ENCODE measurements at places on chromosomes 7 and 10. TPM values are rescaled to one million over a fixed set of nuclear protein-coding genes. Genes with fewer than 3 reads are reported as not detected.
A peak's percentile ranks its signal among the peaks of the same experiment; 100 is the strongest.

Gene PODXL
- 60.7 TPM for total RNA-seq

Gene ACTR3C
- 15.2 TPM for total RNA-seq

Gene MGAM2
- total RNA-seq, result 0.83 TPM

Gene SPDYE2
- total RNA-seq, result not detected

Gene NAT16
- 1.3 TPM for total RNA-seq

Gene SPDYE11
- not detected for total RNA-seq

Gene CRYGN
- 1.7 TPM for total RNA-seq

Gene MAGI2
- 210 TPM for total RNA-seq

Gene BEND7
- 19.2 TPM for total RNA-seq

GRCh38 chr10:122127943-122128342, 139.0 kb downstream of the TACC2 start:
- DNase-seq, result no peak

DNA sequence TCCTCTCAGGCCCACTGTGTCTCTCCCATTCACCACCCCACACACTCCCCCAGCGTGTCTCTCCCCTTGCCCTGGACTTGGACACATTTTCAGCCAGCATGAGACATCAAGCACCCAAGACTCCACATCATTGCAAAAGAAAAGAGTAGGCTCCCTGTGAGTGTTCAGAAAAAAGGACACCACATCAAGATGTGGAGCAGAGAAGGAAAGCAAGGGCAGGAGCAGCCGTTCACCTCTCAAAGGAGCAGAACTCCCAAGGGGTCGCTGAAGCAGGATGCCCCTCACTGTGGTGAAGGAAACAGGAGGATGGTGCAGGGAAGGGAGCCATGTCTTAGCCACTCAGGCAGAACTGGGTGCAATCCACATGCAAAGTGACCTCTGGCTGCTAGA, 89.9 kb upstream of the MACROH2A2 start:
- DNase-seq, result no peak

- no peak for DNase-seq
Measured at GRCh38 chr10:30432622-30433305, 1.2 kb upstream of the MAP3K8 start.

GRCh38 chr7:47719675-47720074, 137.8 kb upstream of the TNS3 start:
- DNase-seq, result no peak

DNA sequence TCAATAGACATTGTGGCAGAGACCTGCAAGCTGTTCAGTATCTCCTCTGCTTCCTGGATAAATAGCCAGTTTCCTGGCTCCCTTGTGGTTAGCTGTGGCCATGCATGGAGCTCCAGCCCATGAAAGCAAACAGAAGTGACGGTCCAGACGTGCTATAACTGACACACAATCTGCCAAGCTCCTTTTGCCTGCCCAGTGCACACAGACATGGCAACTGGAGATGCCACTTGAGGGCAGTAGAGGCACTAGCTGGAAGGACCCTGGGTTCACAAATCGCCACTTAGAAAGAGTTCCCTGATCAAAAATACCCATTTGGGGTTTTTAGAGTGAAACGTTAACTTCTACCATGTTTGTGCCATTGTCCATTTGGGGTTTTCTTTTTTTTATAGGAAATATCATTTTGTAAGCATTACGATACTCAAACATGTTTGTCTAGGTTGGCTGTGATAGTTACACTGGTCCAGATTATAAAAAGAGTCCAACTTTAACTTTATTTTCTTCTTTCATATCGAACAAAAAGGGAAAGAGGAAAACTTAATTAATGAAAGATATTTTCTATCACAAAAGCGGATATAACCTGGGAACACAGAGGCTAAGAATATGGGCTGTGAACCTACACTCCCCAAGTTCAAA, 31.3 kb downstream of the KIN start:
- DNase-seq, result no peak

GRCh38 chr10:72291019-72291532, 17.4 kb downstream of the DDIT4 start:
- DNase-seq, result no peak

DNA sequence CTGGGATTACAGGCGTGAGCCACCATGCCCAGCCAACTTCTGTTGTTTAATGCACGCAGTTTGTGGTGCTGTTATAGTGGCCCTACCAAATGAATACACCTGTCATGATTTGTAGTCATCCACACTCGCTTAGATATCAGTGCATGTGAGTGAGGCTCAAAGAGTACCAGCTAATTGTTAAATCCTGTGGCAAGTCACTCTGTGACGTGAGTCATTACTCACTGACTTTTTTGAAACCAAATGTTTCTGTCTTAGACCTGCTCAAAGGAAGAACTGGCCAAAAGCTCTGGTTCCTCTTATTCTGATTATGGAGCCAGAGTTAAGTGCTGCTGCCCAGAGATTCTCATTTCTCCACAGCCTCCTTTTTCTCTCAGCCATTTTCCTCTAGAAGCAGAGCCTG, 109.4 kb downstream of the PRKAG2 start:
- DNase-seq, result no peak

DNA sequence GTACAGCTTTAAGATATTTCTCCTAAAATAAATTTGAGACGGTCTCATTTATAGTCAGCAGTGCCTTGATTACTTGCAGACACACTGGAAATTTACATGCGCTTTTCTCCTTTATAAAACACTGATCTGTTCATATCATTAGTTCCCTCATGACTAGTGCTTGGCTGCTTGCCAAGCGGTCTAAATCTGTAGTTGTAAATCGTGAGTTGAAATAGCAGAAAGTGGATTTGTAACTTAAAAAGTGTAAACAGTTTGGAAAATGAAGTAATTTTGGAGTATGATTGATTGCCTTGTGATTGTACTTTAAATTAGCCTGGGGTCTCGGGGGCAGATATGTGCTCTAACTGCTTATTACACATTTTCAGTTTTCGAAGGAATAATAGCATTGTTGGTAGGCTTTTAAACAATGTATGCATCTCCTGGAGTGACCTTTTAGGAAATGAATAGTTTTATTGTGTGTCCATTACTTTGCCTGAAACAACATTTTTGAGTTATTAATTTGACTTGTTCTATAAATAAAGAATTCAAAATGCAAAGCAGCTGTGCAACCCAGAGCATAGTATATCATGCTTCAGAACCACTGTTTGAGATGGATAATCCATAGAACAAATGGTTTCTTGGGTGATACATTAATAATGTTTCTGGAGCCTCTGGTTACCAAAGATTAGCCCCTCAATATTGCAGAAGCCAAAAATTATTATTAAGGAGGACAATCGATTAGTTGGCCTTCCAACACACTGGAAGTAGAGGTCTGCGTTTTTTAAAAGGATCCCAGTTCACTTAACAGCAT, 73.3 kb downstream of the ARID5B start:
- no peak for DNase-seq

- peak; percentile 62 for DNase-seq
Measured at GRCh38 chr7:34208878-34209621, 303.7 kb downstream of the BMPER start.

GRCh38 chr10:36224431-36224985, 582.4 kb upstream of the FZD8 start:
- no peak for DNase-seq

DNA sequence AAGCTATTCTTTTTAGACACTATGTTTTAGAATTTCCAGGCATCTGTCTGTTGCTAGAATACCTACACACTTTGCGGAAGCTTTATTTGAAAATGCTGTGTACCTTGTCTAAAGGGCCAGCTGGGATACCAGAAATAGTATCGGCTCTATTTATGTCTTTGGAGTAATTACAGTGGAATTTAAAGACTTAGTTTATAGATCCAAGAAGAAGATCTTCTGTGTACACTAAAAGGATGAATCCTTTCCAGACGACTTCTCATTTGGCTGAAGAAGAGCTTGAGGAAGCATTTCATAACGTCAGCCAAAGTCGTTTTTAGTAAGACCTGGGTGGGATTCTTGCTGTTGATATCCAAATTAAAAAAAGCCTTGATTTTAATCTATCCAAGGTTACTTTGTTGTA, 365.9 kb downstream of the INHBA start:
- no peak for DNase-seq

DNA sequence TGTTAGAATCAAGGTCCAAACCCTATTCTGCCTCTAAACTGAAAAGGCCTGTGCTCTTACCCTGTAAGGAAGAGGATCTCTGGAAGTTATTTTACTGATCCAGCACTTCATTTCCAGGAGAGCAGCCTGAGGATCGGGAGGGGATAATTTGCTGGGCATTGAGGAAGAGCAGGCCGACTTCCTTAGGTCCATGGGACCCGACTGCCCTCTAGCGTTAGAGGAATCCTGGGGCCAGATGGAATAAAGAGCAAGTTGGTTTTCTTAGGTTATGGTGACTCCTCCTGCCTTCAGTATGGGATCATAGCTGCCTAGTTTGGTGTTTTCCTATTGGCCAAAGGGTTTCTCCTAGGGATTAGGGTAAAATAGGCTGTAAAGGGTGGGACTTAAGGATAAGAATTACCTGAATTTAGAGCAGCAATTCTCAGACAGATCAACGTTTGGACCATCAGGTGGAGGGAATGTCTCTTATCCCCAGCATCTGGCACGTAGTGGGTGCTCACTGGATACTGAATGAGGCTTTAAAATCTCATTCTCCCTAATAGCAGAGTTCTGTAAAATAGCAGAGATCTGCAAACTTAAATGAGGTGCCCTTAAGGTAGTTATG, 40.0 kb upstream of the SORBS1 start:
- DNase-seq, result peak; percentile 69

GRCh38 chr10:29119374-29119773, 169.5 kb upstream of the LYZL1 start:
- no peak for DNase-seq

GRCh38 chr7:91112902-91113341, 151.3 kb upstream of the FZD1 start:
- DNase-seq, result no peak

GRCh38 chr10:100810091-100810834, 64.9 kb downstream of the PAX2 start:
- no peak for DNase-seq

DNA sequence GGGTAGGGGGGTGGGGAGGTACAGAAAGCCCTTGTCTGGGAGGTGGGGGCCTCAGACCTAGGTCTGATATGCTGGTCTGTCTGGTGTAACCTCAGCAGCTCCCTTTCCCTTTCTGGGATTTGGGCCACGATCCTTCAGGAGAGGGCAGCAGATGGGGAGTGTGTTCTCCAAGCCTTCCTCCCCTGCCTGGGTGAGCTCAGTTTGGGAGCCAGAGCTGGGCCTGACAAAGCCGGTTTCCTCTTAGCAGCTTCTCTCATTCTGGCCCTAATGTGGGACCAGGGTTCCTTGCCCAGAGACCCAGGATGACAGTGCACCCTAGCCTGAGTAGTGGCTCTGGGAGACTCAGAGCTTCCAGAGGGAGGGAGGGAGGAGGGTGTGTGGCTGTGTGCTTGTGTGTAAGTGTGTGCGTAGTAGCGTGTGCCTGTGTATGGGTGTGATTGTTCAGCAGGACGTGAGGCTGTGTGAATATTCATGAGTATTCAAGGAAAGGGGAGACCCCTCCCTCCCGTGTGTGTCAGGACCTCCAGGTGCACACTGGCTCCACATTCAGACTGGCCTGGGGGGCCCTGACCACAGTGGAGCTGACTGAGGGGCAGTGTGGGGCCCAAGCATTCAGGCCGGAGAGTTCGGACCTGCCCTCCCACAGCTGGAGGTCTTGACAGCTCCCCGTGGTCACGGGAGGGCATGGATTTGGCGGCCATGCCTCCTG, 96.5 kb downstream of the ZMIZ1 start:
- no peak for DNase-seq

- no peak for DNase-seq
Measured at GRCh38 chr7:51789489-51789888, 472.9 kb upstream of the COBL start.

- DNase-seq, result no peak
Measured at GRCh38 chr7:122984021-122984420, 11.5 kb downstream of the TAS2R16 start.

- no peak for DNase-seq
Measured at GRCh38 chr10:49598986-49599385, 11.1 kb upstream of the SLC18A3 start.

DNA sequence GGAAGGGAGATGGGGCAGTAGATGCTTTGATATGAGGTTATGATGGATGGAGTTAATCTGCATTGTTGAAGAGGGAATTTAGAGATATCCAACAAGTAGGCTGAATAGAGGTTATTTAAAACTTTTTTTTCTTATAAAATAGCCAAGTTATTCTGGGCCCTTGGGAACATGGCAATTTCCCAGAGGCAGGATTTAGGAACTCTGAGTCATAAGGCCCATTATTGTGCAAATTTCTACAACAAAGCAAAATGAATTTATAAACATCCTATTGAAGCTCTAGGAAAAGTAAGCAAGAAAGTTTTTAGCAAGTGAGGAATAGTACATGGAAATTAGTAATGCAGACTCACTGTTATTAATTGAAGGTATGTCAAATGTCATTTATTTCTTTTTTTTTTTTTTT, 160.9 kb upstream of the NPY start:
- DNase-seq, result no peak

GRCh38 chr10:77553966-77554365, 83.6 kb downstream of the KCNMA1 start:
- no peak for DNase-seq

DNA sequence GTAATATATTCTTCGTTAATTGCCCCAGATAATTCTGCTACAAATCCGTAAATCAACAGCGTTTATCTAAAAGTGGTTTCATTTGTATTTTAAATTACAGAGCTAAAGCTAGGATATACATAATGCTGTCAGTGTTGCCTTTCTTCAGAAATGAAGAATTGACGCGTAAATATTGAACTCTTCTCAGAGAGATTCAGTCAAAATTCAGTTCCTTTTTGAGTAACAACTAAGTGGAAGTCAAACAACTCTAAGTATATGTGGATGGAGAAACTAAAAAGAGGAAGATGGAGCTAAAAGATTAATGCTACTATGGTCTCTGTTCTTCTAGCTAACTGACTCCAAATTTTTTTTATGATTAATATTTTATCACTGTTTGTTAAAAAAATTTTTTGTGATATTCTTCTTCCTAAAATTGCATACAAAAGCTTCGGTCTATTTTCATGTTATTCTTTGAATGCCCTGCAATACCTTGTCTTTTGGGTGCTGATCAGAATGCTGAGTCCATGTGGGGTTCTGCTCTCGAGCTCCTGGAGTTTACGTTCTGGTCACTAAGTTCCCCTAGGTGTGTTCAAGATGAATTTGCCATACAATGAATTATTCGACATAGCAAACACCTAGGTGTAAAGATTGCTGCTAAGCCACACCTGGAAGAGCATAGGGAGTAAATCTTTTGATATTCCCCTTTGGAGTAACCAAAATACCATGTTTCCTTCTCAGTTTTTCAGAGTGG, 20.7 kb downstream of the MDFIC start:
- DNase-seq, result no peak

DNA sequence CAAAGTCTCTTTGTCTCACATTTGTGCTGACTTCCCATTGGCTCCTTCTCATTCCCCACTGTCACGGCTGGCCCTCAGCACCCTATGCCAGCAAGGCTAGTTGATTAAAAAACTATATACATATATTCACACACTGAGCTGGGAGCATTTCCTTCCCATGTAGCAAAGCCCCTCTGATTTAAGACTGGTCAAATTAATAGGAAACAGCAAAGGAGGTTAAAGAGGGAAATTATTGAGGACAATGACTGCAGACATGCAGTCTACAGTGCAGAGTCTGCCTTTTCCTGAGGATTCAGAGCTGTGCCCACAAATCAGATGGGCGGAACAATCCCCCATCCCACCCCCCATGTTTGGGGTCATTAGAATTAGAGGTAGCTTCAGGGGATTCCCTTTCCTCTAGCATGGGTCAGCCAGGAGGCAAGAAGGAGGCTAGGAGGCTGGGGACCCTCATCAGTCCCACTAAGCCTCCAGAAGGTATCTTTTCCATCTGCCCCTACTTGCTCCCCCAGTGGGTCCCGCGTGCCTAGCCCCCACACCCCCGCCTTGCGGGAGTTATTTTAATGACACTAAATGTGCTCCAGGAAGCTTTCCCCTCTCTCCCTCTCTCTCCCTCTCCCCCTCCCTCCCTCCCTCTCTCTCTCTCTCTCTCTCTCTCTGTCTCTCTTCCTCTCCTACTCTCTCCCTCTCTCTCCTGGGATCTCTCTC, 9.8 kb upstream of the DLX6 start:
- DNase-seq, result no peak

Data from dorsolateral prefrontal cortex (tissue), 122 donors.